Right renal pelvis (tissue), 4 donors: ENCODE measurements at places on chromosomes 3 and 15.
A peak's percentile ranks its signal among the peaks of the same experiment; 100 is the strongest.

GRCh38 chr3:123524981-123525380 lies 59.9 kb downstream of the HACD2 start:
- no peak for DNase-seq

DNA sequence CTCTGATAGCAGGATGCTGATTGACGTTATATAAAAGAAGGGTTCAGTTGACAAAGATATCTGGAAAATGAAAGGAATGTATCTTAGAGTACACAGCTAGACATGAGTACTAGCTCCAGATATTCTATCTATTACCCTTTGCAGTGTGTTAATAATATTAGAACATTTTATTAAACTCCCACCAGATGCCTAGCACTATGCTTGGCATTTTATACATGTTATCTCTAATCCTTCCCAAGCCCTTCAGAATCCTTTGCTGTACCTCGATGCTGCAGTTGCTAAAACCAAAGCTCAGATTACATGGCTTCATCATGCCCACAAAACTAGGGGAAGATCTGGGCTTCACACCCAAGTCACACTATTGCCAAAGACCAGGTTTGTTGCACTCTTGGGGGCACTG lies 350.1 kb upstream of the AZI2 start:
- no peak for DNase-seq

GRCh38 chr3:128919988-128920387 lies 40.6 kb downstream of the ACAD9 start:
- DNase-seq: no peak

GRCh38 chr3:40877631-40878463 lies 321.5 kb upstream of the CTNNB1 start:
- DNase-seq: peak; percentile 5

DNA sequence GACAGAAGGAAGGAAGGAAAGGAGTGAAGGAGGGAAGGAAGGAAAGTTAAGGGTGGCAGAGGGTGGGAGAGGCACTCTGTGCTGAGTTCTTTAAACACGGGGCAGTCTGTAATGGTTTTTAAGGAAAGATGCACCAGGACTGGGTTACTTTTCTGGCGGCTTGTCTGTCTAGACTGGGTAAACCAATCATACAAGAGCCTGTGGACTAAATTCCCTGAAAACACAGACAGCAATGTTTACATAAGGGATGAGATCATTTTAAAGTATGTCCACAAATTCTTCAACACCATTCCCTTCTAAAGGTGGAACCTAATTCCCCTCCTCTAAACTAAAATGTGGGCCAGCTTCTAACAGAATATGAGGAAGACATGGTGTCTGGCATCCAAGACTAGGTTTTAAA lies 235.5 kb upstream of the IGF1R start:
- DNase-seq: no peak

- DNase-seq: no peak
Measured at GRCh38 chr3:184186902-184187207, 856 bp downstream of the ABCF3 start.

- no peak for DNase-seq
Measured at GRCh38 chr15:28954466-28955159, 68.8 kb downstream of the APBA2 start.

DNA sequence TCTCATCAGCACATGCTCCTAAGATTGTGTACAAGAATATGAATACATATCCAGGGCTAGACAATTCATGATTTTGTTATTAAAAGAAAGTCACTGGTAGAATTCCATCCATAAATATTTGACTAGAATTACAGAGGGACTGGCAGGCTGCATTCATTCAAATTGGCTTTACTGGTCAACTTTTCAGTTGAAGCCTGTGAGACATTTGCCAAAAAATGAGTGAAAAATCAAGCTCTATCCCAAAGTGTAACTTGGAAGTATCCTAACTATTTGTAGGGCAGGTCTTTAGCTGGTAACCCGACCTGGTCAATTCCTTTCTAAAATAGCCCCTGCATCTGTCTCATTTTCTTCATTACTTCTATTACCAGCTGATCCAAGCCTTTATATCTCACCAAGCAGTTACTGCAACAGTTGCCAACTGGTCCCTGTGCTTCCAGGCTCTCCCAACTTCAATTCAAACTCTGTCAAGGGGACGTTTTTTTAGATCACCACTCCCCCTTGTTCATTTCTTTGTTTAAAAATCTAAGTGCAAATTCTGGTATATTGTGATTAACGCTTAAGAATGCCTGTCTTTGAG lies 173.1 kb upstream of the TBL1XR1 start:
- no peak for DNase-seq

DNA sequence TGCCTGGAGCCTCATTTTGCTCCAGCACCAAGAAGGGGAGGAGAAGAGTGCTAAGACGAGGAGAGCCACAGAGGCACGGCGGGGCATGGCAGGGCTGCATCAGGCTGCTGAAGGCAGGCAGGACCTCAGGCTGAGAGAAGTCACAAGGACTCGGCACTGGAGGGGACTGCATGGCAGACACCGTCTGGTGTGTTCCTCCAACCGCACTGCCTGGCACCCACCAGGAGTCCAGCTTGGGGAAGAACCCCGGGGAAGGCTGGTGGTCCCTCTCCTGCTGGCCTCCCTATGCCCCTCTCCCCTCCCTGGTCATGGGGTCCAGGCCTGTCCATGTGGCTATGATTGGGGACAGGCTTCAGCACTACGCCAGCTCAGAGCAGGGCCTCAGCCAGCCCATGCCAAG lies 153.2 kb upstream of the MEF2A start:
- no peak for DNase-seq

DNA sequence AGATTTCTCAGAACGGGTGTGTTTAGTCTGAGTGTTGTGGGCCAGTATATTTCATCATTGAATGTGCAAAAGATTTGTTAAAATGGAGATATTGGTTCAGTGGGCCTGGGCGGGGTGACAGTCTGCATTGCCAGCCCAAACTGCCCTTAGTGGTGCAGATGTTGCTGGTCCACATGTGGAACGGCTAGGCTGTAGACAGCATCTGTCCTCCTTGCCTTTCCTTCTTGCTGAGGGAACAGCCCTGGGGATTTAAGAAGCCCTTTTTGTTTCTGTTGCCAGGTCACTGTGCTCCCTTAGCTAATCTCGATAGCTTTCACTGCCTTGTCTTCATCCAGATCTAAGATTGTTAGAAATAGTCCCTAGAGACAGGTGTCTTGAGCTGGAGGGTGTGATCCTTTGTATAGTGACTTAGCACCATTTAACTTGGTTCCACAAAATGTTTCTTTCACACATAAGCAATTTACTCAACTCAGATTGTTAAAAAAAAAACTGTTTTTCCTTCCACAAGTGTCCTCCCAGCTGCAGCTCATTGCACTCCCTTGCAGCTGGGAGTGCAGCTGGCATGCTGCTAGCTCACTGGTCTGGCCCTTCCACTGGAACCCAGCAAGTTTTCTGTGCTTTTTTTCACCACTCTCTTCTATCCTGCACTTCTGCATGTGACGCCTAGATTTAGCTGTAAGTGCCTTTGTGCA lies 37.5 kb downstream of the GAP43 start:
- no peak for DNase-seq

- DNase-seq: no peak
Measured at GRCh38 chr3:129937717-129938116, 36.8 kb upstream of the TRH start.

DNA sequence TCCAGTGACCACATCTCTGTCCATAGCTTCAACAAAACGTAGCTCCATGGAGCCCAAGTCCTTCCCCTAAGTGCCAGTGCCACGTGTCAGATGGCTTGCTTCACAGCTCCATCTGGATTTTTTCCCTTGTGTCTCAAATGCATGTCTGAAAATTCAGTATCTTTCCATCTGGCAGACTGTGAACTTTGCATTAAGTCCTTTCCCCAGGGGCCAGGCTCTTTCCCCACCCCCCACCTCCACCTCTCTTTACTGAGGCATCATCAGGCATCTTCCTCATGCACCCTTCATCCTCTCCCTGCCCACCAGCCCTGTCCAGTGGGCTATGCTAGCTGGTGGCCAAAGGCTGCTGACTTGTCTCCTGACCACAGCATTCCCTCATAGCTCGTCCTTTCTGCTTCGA lies 53.7 kb downstream of the PDIA5 start:
- DNase-seq: no peak

GRCh38 chr3:161838021-161838420 lies 341.4 kb downstream of the OTOL1 start:
- DNase-seq: no peak

- DNase-seq: no peak
Measured at GRCh38 chr3:86702381-86702958, 288.5 kb downstream of the VGLL3 start.

- DNase-seq: no peak
Measured at GRCh38 chr3:76403556-76403955, 618.2 kb upstream of the ZNF717 start.

DNA sequence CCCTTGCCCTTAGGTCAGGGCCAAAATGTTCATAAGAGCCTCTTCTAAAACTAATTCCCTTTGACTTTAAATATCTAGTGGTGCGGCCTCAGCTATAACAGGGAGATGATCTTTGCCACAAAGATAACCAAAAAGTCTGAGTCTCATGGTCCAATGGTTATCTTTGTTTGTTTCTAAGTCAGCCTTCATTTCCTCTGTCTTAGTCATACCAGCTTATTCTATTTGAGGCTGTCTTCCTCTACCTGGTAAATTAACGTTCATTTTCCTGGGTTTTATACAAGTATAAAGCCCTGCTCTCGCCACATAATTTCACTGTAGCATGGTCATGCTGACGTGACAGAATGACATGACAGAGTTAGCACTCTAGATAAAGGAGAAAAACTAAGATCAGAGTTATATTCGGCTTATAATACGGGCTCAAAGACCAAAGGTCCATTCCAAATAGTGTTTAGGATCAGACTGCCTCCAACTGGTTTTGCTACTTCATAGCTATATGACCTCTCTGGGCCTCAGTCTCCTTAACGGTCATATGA lies 18.4 kb downstream of the ZNF860 start:
- DNase-seq: no peak

DNA sequence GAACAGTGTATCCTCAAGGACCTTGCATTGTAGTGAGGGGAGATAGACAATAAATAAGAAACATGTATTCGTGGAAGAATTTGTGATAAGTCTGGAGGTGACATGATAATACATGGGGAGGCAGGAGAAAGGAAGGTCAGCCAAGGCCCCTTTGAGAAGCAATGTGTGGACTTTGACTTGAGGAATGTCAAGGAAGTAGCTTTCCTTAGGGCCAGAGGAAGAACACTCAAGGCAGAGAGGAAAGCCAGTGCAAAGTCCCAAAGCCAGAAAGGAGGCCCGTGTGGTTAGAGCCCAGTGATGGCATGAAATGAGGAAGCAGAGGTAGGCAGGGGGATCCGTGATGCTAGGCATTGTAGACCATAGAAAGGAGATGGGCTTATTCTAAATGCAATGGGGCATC lies 192.2 kb downstream of the NR1D2 start:
- DNase-seq: no peak

- DNase-seq: no peak
Measured at GRCh38 chr15:92665100-92665555, 9.6 kb upstream of the FAM174B start.

GRCh38 chr15:66241087-66241907 lies 12.3 kb downstream of the MEGF11 start:
- no peak for DNase-seq

- DNase-seq: no peak
Measured at GRCh38 chr3:172931746-172932285, 181.3 kb downstream of the ECT2 start.

- DNase-seq: peak; percentile 28
Measured at GRCh38 chr15:86915811-86916331, 836.2 kb downstream of the AGBL1 start.

DNA sequence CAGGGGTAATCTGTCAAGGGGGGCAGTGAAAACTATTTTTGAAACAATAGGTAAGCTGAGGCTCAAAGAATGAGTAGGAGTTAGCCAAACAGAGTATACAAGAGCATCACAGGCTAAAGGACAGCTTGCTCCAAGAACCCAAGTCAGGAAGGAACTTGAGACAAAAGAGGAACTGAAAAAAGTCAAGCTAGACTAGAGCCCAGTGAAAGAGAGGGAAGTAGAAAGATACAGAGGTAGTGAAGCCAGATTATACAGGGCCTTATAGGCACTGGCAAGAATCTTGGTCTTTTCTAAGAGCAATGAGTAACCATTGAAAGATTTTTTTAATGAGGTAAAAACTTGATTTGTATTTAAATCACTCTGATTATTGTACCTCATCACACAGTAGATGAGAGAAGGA lies 69.9 kb downstream of the FILIP1L start:
- no peak for DNase-seq

DNA sequence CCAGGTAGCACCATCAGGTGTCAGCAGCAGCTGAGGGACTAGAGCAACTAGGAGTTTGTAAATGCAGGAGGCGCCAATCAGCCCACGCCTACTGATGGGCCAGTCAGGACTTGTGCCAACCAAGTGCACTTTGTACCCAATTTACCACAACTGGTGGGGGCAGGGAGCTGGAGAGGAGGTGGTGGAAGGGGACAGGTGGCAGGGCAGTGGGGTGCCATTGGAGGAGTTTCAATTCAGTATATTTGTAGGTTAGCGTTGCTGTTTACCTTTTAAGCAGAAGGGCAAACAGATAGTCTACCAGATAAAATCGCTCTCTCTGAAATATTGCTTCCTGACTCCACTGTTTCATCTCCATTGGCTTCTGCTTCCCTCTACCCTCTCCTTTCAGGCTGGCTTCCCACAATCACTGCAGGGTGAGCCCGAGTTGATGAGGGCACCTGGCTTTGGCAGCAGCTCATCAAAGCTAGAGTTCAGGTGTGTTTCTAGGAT lies 75.7 kb downstream of the TRIM69 start:
- no peak for DNase-seq

- no peak for DNase-seq
Measured at GRCh38 chr15:70241561-70242320, 144.0 kb upstream of the TLE3 start.

DNA sequence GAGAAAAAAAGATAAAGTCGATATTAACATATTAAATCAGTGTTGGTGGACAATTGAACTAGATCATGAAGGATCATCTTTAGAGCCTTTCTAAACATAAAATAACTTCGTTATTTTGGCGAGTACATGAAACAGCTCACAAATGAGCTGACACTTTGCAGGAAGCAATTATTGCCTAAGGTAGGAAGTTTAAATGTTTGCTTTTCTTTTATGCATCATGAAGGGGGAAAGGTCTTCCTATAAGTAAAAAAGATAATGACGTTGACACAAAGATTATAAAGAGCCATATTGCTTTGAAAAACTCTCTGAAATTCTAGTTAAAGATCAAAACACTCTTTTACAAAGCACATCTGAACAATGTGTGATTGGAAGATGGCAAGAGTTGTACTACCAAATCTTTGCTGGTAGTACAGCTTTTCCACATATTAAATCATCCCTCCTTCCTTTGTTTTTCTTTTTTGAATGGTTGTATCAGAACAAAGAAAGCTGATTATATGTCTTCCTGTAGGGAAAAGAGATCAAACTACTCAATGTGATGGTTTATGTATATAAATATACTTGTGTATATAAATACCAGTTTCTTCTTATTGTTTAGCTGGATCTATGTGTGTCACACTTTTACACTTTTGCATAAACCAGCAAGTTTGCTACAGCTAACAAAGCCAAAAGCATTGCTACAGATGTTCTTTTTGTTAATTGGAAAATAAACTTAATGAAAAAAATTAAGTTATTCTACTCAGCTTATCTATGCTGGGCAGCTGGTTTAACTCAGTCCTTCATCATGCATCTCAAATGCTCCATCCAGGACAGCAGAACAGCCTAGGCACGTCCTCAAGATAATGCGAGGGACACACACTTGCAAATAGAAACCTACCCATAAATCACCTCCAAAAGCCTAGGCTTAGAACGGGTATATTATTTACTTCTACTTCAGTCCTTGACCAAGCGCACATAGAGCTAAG lies 850.8 kb upstream of the ROBO1 start:
- DNase-seq: no peak
